Hematopoietic multipotent progenitor cell (in vitro differentiated cells): ENCODE measurements at places on chromosomes 2 and 18. TPM values are rescaled to one million over a fixed set of nuclear protein-coding genes. Genes with fewer than 3 reads are reported as not detected.
A peak's percentile ranks its signal among the peaks of the same experiment; 100 is the strongest.

GRCh38 chr2:112482309-112483041, 519 bp downstream of the TTL start:
- peak; percentile 32 for DNase-seq

Gene CYP26B1
- total RNA-seq, result 0.81 TPM

DNA sequence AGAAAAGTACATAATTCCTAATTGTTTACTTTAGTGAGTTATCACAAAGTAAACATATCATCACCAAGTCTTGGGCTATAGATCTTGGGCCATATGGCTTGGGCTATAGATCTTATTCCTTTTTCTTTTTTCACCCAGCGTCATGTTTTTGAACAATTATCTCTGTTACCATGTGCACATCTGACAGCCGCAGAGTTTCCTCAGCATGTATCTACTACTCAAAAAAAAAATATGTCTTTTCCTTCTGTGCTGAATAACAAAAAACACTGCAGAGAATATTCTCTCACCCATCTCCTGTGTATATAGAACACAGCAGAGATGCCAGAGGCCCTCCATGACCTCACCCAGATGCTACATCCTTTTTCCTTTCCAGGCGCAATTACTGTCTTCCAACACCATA, 76.2 kb upstream of the MYO3B start:
- no peak for DNase-seq

GRCh38 chr18:12287131-12287681, 20.8 kb upstream of the TUBB6 start:
- no peak for DNase-seq

DNA sequence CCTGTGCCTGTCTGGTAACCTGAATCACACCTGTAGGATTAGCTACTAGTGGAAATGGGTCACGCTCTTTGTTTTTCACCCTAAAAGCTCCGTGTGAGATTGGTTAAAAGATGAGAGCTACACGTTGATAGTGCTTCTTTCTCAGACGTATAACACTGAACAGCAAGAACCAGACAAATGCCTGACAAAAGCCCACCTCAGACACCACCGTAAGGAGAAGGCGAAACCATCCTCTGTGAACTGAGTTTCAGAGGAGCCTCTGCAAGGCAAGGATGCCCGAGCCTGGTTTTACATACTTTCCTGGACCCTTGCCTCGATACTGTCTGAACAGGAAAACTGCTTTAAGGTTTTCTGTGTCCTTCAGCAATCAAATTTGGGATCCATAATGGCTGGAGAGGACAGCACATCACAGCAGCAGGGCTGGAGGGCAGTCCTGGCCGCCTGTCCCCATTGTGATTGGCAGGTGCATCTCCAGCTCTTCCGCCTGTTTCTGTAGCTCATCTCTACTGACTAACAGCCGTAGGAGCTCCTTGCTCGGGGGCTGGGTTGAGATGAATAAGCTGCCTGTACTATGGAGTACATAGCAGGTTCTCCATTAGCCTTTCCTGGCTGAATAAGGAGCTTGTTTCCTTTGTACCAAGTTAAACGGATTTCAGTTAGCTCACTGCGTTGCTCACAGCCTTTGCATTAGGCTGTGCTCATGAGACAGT, 155.5 kb downstream of the MYT1L start:
- no peak for DNase-seq

Gene PDE1A
- total RNA-seq, result 0.27 TPM
